ENCODE measurements at places on chromosomes 13 and 19.

- no peak overlapping the region for H3K4me3 ChIP-seq
- peaks cover 5% of the 10 kb centered on the region for H3K36me3 ChIP-seq
- DNase-seq, result no peak
- peaks cover 5% of the 10 kb centered on the region for H3K27me3 ChIP-seq
Observed at GRCh38 chr19:35344511-35345031, 3.1 kb upstream of the FFAR1 start.

DNA sequence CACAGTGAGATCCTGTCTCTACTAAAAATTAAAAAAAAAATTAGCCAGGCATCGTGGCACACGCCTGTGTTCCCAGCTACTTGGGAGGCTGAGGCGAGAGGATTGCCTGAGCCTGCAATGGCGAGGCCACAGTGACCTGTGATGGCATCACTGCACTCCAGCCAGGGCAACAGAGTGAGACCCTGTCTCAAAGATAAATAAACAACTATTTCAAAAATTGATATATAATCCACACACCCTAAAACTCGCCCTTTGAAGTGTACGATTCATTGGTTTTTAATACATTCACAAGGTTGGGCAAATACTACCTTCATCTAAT, 12.1 kb upstream of the TICAM1 start:
- peaks cover 2% of the 10 kb centered on the region for H3K36me3 ChIP-seq
- peaks cover 14% of the 10 kb centered on the region for H3K4me1 ChIP-seq
- no peaks in the 10 kb centered on the region for H3K27me3 ChIP-seq
- no peak for DNase-seq

DNA sequence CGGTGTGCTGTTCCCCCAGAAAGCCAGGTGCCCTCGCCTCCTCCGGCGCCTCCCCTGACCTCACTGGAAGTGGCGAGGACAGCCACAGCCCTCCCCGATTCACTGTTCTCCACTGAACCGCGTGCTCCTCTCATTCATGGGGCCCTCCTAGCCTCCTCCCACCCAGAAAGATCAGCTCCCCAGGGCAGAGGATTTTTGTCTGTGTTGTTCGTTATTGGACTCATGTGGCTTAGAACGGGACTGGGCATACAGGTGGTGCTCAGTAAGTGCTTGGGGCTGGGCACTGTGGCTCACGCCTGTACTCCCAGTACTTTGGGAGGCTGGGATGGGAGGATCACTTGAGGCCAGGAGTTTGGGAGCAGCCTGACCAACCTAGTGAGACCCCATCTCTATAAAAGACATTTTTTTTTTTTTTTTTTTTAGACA, 3.8 kb downstream of the PRTN3 start:
- H3K4me1 ChIP-seq, result peaks cover 3% of the 10 kb centered on the region
- no peak for DNase-seq
- peaks cover 52% of the 10 kb centered on the region for H3K27me3 ChIP-seq
- H3K36me3 ChIP-seq, result no peaks in the 10 kb centered on the region

DNA sequence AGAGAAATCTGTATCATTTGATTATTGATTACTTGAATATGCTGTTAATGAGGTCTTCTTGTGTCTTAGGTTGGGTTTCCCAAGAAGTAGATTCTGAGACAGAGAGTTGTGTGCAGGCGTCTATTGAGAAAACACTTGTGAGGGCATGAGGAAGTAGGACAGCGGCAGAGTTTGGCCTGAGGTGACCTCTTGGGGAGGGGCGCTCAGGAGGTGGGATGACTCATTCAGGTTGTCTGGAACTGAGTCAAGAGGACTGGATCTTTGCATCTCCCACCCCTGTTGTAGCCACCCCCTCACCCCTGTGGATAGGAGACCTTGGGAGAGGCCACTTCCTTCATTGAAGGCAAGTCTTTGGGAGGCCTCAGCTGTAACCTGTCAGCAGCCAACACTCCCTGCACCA, 35.2 kb upstream of the WDFY2 start:
- no peak for DNase-seq
- no peaks in the 10 kb centered on the region for H3K36me3 ChIP-seq
- no peak overlapping the region for H3K27ac ChIP-seq
- no peak overlapping the region for H3K4me3 ChIP-seq
- peaks cover 9% of the 10 kb centered on the region for H3K4me1 ChIP-seq

- H3K4me3 ChIP-seq, result no peak overlapping the region
- DNase-seq, result no peak
- H3K4me1 ChIP-seq, result no peaks in the 10 kb centered on the region
- H3K36me3 ChIP-seq, result no peaks in the 10 kb centered on the region
Observed at GRCh38 chr13:77903435-77903834, 15.2 kb downstream of the EDNRB start.

- no peaks in the 10 kb centered on the region for H3K36me3 ChIP-seq
- no peak for DNase-seq
- H3K27ac ChIP-seq, result no peak overlapping the region
- no peak overlapping the region for H3K4me3 ChIP-seq
- H3K27me3 ChIP-seq, result peaks cover 11% of the 10 kb centered on the region
Observed at GRCh38 chr13:26618726-26619125, 61.2 kb downstream of the WASF3 start.

DNA sequence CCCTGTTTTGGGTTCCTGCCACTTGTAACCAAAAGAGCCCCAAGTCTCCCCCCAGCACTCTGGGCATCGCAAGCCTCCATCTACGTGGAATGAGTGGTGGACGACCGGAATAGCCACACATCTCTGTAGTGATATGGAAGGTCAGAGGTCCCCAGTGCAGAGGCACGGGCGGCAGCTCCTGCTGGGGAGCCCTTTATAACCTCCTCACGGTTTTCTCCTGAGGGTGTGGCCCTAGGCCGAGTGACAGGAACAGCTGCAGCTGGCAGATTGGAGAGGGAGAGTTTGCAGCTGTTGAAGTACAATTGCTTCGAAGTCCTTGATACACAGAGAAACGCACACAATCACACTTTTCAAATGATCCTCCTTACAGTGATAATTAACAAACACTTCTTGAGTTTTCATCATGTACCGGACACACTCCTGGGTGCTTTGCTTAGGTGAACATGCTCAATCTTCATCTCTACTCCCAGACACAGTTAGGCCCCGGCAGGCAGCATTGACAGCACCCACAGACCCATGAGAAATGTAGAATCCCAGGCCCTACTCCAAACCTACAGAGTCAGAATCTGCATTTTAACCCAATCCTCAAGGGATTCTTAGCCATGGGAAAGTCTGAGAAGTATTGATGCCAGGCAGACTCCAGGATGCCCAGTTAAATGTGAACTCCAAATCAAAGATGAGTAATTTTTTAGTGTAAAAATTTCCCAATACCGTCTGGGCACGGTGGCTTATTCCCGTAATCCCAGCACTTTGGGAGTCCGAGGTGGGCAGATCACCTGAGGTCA, 4.9 kb upstream of the ZNF787 start:
- H3K27ac ChIP-seq, result no peak overlapping the region
- no peaks in the 10 kb centered on the region for H3K36me3 ChIP-seq
- DNase-seq, result no peak
- H3K4me1 ChIP-seq, result peaks cover 8% of the 10 kb centered on the region
- H3K4me3 ChIP-seq, result no peak overlapping the region
- no peaks in the 10 kb centered on the region for H3K27me3 ChIP-seq

DNA sequence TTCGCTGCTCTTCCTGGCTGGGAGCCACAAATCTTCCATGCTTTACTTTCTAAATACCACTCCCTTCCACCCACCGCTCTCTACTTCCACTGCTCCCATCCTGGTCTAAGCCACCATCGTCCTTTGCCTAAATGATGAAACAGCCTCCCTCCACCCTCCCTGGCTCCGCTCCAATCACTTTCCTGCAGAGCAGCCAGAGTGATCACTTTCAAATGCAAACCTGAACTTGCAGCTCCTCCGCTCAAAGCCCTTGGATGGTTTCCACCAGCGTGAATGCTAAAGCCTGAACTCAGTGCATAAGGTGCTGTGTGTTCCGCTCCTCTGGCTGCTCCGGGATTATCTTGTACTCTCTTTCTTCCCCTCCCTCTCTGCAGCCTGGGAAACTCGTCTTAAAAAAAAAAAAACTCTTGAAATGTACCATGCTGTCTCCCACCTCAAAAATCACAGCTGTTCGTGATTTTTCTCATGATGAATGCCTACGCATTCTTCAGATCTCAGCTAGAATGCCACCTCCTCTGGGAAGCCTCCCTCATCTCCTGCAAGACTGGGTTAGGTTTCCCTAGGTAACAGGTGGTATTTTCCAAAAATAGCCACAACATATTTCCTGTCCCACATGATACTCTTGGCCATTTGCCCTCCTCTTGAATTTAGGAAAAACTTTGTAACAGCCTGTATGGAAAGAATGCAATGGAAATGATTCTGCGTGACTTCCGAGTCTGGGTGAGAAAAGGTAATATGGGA, 3.7 kb upstream of the SIN3B start:
- peak overlapping the region; percentile 30 for H3K4me3 ChIP-seq
- H3K27me3 ChIP-seq, result peaks cover 31% of the 10 kb centered on the region
- DNase-seq, result no peak
- H3K4me1 ChIP-seq, result peaks cover 17% of the 10 kb centered on the region

GRCh38 chr13:23572836-23573235, 2.6 kb downstream of the TNFRSF19 start:
- no peak overlapping the region for H3K4me3 ChIP-seq
- peaks cover 69% of the 10 kb centered on the region for H3K27me3 ChIP-seq
- DNase-seq, result no peak
- H3K27ac ChIP-seq, result no peak overlapping the region
- no peaks in the 10 kb centered on the region for H3K36me3 ChIP-seq
- peaks cover 6% of the 10 kb centered on the region for H3K4me1 ChIP-seq

DNA sequence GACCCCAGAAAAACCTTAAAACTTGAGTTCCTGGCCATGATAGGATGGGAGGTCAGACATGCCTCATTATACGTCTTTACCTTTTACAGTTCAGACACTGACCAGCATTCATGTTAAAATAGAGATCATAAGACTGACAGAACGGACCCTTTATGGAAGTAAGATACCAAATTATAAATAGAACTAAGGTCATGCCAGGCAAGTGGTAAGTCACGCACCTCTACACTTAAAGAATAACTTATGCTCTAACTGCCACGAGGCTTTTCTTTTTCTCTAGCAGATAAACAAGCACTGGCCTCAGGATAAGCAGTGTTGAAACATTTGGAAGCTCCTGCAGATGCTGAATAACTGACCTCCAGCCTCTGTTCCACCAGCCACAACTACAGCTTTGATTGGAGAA, 28.4 kb downstream of the GPR42 start:
- no peaks in the 10 kb centered on the region for H3K36me3 ChIP-seq
- H3K27me3 ChIP-seq, result no peaks in the 10 kb centered on the region
- no peak overlapping the region for H3K27ac ChIP-seq
- H3K4me1 ChIP-seq, result peaks cover 6% of the 10 kb centered on the region
- no peak for DNase-seq
- no peak overlapping the region for H3K4me3 ChIP-seq

GRCh38 chr13:34352958-34353357, 535.0 kb downstream of the RFC3 start:
- no peak overlapping the region for H3K4me3 ChIP-seq
- no peak overlapping the region for H3K27ac ChIP-seq
- H3K4me1 ChIP-seq, result no peaks in the 10 kb centered on the region
- no peak for DNase-seq
- no peaks in the 10 kb centered on the region for H3K36me3 ChIP-seq
- H3K27me3 ChIP-seq, result no peaks in the 10 kb centered on the region

GRCh38 chr19:45323671-45324081, 1.0 kb upstream of the CKM start:
- no peak for DNase-seq
- no peak overlapping the region for H3K27ac ChIP-seq
- H3K27me3 ChIP-seq, result peaks cover 39% of the 10 kb centered on the region
- H3K4me1 ChIP-seq, result peaks cover 3% of the 10 kb centered on the region
- H3K36me3 ChIP-seq, result no peaks in the 10 kb centered on the region
